ENCODE measurements at places on chromosomes 3 and 15.
A peak's percentile ranks its signal among the peaks of the same experiment; 100 is the strongest.

- no peak for DNase-seq
Observed at GRCh38 chr3:177196008-177196455, 1.2 kb downstream of the TBL1XR1 start.

GRCh38 chr15:65772930-65773329 lies 19.2 kb downstream of the DENND4A start:
- DNase-seq, result no peak

DNA sequence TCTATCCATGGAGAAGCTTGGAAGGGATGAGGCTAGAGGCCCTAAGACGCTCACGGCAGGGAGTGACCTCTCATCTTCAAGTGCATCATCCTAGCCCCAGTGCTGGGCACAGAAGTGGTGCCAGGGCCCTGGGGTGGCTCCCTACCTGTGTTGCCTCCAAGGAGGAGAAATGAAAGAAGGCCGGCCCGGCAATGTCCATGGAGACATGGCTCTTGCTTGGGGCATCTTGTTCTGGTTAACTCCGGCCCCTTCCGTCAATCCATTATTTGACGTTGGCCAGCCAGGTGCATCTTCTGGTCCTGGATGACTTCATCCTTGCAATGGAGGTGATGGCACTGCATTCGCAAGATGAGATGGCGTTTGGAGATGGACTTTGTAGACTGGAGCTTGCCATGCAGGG lies 83.2 kb upstream of the ALDH1L1 start:
- no peak for DNase-seq

DNA sequence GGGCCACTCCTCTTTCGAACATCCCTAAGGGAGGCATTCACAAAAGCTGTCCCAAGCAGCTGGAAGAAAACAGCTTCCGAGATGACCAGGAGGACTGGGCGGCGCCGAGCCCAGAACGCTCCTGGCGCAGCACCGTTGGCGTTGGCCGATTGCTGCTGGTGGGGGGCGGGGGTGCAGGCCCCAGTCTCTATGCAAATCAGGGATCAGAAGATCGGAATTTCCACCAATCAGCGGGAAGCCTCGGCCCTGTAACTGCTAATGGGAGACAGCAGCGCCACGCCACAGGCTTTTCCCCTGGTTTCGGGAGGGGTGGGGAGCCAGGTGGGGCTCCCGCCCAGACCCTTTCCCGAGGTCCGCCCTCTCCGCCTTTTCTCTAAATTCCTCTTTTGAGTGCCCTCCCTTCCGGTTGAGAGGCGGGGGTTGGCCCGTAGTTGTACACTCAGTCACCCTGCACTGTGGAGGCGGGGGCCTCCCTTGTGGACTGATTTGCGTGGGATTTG lies 27.0 kb downstream of the HMCES start:
- DNase-seq, result peak; percentile 30

DNA sequence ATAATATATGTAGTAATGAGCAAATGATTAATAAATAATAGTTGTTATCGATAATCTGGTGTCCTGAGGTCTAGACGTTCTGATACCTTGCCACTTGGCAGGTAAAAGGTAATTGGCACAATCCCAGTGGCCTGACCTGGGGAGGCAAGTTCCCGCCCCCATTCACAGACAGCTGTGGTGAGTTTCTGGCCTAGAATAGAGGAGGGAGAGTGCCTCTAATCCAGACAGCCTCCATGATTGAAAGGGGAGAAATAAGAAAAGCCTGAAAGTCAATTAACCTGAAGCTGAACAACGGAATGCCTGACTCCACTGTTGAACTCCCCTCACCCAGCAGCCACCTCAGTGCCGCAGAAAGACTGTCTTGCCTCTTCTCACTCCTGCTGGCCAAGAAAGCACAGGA lies 38.1 kb upstream of the SV2B start:
- DNase-seq, result no peak

DNA sequence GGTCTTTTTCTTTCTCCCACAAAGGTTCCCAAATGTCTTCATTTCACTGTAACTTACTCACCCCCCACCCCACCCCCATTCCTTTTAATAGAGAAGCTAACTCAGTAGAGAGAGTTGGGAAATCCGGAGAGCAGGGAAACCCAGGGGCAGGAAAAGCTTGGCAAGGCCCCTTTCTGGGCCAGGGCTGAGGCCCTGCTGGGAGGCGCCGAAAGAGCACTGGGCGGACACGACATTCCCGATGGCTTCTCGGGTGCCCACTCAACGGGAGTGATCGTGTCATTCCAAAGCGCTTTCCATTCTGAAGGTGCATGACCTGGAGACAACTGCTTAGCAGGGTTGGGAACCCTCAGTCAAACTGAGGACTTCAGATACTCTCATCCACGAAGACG lies 1.6 kb upstream of the DALRD3 start:
- no peak for DNase-seq

GRCh38 chr15:62945063-62945462 lies 97.5 kb upstream of the TPM1 start:
- DNase-seq, result no peak

DNA sequence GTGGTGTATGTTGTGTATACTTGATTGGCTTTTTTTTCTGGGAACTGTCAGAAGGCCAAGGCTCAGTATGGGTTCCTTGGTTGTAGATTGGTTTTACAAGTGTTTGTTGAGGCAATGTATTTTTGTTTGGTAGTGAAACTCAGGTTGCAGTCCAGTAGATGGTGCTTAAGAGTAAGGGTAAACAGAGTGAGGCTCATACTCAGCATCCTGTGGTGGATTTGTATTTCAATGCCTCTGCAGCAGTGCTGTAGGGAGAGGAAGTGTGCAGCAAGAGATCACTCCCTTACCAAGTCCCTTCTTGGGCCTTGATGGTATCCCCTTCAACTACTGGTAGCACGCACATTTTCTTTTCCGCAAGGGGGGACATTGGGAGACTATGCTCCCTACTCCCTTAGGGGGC lies 428.5 kb upstream of the CNTN3 start:
- DNase-seq, result no peak

GRCh38 chr3:184037816-184038215 lies 6.3 kb downstream of the HTR3D start:
- DNase-seq, result no peak

DNA sequence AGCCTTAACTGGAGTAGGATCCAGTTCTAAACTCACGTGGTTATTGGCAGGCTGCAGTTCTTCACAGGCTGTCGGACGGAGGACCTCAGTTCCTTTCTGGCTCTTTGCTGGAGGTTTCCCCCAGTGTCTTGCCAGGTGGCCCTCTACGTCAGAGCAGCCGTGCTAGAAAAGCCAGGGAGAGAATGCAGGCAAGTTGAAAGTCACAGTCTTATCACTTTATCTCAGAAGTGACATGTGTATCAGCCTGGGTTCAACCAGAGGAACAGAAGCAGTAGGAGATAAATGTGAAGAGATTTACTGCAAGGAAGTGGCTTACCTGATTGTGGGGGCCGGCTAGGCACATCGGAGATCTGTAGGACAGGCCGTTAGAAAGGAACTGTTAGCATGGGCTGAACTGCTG lies 125.3 kb upstream of the BNIP2 start:
- no peak for DNase-seq

DNA sequence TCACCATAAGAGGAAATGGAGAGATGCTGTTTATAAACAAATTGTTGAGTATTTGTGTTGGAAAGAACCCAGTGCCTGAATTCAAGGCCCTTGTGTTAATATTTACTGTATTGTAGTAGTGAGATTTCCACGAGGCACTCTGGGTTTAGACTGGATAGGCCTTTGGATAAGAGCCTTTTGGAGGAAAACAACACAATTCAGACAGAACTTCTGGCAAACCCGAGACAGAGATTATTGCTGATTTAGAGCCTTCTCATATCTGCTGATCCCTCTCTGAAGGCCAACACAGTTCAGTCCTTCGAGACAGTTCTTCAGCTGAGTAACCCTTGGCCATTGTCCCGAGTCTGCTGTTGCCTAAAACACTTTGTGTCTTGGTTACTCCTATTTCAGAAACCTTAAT lies 55.7 kb downstream of the LMCD1 start:
- no peak for DNase-seq

- DNase-seq, result no peak
Observed at GRCh38 chr3:11272906-11273574, 843 bp downstream of the ATG7 start.

DNA sequence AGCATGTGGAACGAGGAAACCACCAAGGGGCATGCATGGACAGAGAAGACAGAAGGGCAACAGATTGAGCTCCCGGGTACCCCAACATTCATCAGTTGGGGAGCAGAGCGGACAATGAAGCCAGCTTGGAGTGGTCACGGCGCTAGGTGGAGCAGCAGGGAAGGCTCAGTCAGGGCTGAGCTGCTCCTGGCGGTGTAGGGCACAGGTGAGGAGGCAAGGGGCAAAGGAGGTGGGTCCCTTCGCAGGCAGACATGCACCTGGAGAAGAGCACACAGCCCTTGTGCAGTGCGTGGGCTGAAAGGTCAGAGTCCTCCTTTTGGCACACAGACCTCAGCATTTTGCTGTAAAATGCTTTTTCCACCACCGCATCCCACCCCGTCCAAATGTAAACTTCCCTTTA lies 90.0 kb upstream of the SLC6A6 start:
- no peak for DNase-seq

DNA sequence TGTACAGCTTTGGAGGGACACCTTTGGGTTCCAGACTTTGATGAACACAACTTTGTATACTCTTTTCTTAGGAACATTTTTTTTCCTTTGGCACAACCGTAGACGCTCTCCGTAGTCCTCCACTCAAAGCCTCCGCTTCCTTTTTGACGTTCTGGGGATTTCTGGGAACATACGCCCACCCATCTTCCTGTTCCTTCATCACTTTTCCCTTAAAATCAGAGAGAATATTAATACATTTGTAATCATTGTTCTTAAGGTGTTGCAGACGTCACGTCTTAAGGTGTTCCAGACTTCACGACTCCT lies 405 bp upstream of the SPG21 start:
- no peak for DNase-seq

DNA sequence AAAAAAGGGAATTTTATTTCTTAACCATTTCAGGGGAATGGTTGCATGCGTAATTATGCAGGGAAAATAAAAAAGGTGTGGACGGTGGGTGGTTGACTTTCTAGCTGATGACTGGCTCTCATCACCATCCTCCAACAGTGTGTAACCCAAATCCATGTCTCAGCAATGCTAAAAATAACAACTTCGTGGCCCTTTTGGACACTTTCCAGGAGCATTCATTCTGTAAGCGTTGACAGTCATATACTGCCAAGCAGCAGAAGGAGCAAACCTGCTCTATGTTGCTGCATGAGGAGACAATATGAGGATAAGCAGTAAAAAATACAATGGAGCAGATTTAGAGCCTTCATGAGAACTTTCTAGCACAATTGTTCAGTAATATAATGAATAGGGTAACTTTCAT lies 189.1 kb downstream of the ANXA2 start:
- DNase-seq, result no peak

- DNase-seq, result no peak
Observed at GRCh38 chr15:60389261-60390077, 8.3 kb downstream of the ANXA2 start.

GRCh38 chr15:53454843-53455721 lies 304.4 kb downstream of the WDR72 start:
- no peak for DNase-seq

GRCh38 chr15:51970132-51970817 lies 1.3 kb downstream of the LEO1 start:
- no peak for DNase-seq

DNA sequence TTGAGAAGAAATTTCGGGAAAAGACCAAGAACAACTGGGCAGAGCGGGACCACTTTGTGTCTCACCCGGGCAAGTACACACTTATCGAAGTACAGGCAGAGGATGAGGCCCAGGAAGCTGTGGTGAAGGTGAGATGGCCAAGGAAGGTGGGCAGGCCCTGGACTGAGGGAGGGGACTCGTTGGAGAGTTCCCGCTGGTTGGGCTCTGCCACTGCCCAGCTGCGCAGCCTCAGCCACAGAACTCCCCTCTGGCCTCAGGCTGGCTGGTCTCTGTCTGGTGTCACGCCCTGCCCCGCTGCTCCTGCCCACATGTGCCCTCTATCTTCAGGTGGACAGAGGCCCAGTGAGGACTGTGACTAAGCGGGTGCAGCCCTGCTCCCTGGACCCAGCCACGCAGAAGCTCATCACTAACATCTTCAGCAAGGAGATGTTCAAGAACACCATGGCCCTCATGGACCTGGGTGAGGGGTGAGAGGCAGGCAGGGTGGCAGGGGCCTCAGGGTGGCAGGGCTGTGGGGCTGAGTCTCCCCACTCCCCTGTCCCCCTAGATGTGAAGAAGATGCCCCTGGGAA lies 2.4 kb downstream of the PARP3 start:
- no peak for DNase-seq

GRCh38 chr3:182124187-182124586 lies 412.5 kb downstream of the SOX2 start:
- no peak for DNase-seq

- DNase-seq, result no peak
Observed at GRCh38 chr15:32690941-32691688, 26.7 kb upstream of the GREM1 start.

- no peak for DNase-seq
Observed at GRCh38 chr15:90104551-90104950, 2.3 kb upstream of the IDH2 start.

DNA sequence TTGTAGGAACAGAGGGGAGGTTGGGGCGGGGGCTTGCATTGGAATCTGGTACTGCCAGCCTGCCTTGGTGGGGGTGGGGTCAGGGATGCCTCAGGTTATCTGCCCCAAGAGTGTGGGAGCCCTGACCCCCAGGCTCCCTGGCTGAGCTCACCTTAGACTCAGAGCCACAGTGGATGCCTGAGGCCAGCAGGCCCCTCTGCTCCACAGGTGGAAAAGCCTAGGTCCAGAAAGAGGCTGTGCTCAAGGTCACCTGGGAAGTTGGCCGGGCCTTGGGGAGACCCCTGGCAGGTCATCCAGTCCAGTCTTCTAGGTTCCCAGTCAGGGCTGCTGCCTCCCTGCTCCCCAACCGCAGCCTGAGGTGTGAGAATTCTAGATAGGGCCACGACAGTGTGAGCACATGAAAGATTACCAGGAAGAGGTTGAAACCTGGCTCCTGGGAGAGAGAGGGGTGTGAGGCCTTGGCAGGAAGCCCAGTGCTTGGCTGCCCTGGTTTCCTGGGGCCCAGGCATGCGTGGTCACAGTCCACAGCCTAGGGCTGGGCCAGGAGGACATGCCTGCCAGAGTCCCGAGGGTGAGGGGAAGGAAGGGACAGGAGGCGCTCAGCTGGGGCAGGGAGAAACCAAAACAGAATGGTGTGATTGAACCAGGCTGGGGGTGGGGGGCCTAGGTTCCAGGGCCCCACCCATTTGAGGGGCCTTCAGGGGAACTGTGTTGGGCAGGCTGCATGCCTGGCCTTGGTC lies 4.9 kb downstream of the HDAC11 start:
- DNase-seq, result no peak

DNA sequence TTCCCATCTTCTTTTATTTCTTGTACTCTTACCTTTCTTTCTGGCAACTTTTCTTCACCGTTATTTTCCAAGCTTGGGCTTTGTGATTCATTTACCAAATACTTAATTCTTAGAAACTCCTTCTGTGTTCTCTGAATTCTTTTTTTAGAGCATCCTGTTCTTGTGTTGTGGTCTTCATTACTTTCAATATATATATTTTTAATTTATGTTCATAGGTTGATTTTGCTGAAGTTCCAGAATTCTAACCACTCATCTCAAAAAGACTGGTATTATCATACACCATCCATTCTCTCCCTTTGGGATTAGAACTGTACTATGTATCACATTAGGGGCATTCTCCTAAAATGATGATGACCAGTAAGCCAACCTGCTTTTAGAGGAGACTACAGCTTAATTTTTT lies 362.3 kb upstream of the CBLB start:
- no peak for DNase-seq

GRCh38 chr3:183123891-183124290 lies 24.6 kb upstream of the MCCC1 start:
- DNase-seq, result no peak

GRCh38 chr3:126480861-126481260 lies 5.2 kb upstream of the ZXDC start:
- no peak for DNase-seq
